Right lobe of liver (tissue), 6 donors: ENCODE measurements at places on chromosomes 7 and 10.

DNA sequence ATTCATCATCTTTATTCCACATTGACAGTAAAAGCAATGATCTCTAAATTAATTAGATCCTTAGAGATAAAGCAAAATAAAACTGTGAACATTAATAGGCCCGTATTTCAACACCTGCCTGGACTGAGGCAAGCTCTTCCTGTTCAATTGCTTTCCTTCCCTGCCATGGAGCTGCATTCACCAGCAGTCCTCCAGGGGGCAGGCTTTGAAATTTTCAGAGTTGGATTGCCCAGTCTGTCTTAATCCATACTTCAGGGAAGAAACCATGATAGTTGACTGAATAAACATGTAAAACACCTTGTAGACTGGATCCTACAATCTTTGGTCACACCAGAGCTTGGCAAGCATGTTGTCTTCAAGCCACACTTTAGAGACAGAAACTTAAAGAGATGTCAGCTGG is 936.6 kb downstream of the NRG3 start:
- no peak for DNase-seq

GRCh38 chr10:63929831-63930467 is 408.7 kb downstream of the REEP3 start:
- no peak for DNase-seq

- no peak for DNase-seq
These were observed 39.0 kb upstream of the RASGEF1A start for GRCh38 chr10:43305876-43306275.

- DNase-seq = no peak
These were observed 242.9 kb downstream of the PAXIP1 start for GRCh38 chr7:154759989-154760388.

DNA sequence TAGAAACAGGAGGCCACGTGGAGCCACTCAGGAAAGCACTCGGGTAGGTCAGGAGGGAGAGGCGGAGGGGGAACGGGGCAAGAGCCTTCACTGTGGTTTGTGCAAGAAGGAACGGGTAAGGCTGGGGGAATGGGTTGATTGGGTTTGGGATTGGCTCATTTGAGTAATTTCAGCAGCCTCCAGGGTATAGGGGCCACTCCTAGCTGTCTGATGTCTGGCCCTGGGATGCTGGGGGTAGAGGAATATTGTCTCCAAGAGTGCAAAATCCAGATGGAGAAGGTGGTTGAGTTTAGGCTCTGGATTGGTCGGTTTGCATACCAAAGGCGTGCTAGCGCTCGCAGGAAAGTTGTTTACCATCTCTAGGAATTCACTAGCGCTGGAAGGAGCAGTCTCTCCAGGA is 47.2 kb downstream of the MYL10 start:
- no peak for DNase-seq

DNA sequence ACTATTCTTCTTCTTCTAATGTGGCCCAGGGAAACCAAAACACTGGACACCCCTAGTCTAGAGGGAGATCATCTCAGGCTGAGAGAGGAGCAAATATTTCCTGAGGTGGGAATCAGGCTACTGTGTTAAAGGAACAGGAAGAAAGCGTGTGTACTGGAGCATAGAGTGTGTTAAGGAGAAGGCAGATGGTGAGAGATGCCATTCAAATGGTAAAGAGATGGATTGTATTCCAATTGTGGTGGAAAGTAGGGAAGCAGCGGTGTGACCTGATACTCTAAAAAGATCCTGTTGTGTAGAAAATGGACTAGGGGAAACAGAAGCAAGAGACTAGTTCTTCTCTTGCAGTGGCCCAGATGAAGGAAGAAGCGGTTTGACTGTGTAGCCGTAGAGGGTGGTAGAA is 31.2 kb downstream of the RAB18 start:
- DNase-seq = no peak

DNA sequence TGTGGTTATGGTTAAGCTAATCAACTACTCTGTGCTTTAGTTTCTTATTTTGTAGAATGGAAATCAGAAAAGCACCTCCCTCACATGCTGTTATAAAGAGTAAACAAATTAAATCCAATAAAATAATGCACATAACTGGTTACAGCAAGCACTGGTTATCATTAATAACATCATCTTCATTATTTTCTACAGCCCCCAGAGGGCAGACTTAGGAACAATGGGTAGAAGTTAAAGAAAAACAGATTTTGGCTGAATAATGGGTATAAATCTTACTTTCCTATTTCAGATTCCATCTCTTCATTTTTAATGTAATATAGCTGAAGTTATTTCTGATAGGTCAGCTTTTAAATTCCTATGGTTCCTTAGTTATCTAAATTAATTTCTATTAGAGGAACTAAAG is 126.5 kb downstream of the DOCK4 start:
- no peak for DNase-seq

DNA sequence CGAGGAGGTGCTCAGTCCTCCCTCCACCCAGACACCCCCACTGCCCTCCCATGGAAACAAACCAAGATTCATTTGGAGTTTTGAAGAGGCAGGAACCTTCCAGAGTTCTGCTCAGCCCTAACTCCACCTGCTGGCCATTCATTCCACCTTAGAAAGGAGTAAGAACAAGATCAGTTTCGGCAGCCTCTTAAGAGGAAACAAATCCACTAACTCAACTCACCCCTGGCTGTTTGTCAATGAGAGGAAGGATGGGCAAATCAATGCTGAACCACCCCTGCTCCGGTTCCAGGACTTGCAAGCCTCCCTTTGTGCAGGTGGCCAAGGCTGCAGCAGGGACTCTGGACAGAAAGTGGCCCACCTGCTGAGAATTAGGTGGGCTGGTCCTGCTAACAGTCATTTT is 26.2 kb downstream of the CCDC3 start:
- no peak for DNase-seq

- DNase-seq = no peak
These were observed 164.0 kb downstream of the SDK1 start for GRCh38 chr7:3464900-3465622.

- DNase-seq = no peak
These were observed 11.0 kb downstream of the DLG5 start for GRCh38 chr10:77915319-77916105.

- DNase-seq = no peak
These were observed 172.3 kb downstream of the MDFIC start for GRCh38 chr7:115094163-115094562.

- no peak for DNase-seq
These were observed 51.0 kb upstream of the OSBPL3 start for GRCh38 chr7:25031007-25031406.

DNA sequence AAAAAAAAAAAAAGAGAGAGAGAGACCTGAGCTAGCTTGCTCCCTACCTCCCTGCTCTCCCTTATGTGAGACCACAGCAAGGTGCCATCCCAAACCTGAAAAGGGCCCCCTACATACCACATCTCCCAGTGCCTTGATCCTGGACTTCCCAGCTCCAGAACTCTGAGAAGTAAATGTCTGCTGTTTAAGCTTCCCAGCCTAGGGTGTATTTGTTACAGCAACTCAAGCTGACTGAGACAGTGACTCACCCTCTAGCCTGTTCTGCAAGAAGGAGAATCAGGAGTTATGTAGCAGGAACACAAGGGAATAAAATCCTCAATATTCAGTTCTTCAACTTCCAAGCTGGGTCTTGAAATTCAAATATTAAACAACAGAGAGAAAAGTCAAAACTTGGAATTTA is 52.1 kb upstream of the TMEM72 start:
- no peak for DNase-seq

DNA sequence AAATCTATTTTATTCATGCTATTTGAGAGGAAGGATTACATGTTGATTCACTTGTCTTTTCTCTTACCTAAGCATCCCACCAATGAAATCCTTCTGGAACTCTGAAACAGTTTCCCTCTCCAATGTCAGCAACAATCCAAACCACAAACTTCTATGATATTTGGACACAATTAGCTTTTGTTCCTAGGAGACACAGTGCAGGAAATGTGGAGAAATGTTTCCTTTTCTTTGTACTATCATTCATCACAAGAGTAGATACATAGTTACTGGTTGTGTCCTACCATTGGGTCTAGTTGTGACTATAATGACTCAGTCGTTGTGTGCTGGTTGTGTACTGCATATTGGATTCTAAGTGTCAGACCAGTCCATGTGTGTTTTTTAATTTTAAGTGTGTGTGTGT is 156.8 kb upstream of the MAGI2 start:
- DNase-seq = no peak

DNA sequence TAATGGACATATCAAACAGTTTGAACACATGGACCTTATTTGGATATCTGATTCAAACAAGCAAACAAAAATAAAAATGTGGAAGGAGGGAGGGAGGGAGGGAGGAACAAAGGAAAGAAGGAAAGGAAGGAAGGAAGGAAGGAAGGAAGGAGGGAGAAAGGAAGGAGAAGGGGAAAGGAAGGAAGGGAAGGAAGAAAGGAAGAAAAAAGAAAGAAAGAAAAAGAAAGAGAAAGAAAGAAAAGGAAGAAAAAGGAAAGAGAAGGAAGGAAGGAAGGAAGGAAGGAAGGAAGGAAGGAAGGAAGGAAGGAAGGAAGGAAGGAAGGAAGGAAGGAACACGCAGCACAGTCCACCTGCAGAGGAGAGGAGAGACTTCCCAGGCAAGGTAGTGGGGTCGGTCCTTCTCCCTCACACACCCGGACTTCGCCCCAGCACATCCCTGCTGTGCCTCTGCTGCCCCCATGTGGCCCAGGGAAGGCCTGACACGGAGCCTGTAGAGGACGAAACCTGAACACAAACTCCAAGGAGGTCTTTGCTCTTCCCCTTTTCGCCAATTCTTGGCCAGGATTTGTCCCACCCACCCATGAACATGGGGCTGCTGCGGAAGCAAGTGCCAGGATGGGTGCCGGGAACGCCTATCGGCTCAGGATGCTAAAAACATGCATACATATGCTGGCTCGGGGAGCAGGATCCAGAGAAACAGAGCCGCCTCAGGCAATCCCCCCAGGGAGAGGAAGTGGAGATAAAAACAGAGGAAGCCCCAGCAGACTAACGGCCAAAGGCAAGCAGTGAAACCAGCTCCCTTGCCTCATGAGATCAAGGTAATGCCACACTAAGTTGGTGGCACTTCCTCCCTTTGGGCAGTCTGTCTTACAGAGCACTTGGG is 52.3 kb upstream of the DGKI start:
- peak; percentile 83 for DNase-seq

GRCh38 chr10:18381679-18382078 is 241.5 kb downstream of the CACNB2 start:
- DNase-seq = no peak
